Stimulated activated CD8-positive, alpha-beta memory T cell treated with anti-CD3 and anti-CD28 coated beads, Interleukin-7, amount 100 ng/mL, for 4 hours (primary cell): ENCODE measurements at places on chromosomes 6 and 20.

GRCh38 chr6:87628424-87628823 lies 38.5 kb downstream of the ORC3 start:
- DNase-seq = no peak

DNA sequence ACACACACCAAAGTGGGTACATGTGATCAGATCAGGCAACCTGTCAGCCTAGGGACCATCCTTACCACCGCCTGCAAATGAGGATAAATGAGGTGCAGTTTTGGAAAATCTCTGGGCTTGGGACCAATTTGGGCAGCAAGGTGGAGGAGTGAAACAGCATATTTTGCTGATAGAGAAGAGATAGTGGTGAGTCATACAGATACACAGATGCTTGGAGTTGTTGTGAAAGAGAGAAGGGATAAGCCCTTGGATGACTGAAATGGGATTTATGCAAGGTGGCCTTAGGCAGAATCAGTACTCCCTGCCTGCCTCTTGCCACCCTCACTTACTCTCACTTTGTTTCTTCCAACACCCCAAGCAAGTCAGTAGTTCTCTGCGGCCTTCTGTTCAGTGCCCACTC lies 34.7 kb downstream of the BMP2 start:
- no peak for DNase-seq

DNA sequence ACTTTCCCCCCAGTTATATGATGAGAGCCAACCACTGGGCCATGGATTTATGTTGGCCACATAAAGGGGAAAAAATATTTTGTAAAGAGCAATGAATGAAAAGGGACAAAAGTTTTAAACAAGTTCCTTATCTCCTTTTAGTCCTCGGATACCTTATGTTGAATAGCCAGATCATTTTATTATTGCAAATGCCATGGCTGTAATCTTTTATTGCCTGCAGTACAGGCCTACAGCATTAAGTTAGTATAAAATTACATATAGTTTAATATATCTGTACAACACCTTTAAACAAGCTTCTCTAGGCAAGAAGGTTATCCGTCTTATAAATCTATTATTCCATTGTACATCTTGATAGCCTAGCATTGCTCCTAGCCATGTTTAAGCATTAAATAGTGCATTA lies 93.9 kb upstream of the SLC35B3 start:
- no peak for DNase-seq

GRCh38 chr6:5854899-5855298 lies 151.8 kb downstream of the NRN1 start:
- no peak for DNase-seq

DNA sequence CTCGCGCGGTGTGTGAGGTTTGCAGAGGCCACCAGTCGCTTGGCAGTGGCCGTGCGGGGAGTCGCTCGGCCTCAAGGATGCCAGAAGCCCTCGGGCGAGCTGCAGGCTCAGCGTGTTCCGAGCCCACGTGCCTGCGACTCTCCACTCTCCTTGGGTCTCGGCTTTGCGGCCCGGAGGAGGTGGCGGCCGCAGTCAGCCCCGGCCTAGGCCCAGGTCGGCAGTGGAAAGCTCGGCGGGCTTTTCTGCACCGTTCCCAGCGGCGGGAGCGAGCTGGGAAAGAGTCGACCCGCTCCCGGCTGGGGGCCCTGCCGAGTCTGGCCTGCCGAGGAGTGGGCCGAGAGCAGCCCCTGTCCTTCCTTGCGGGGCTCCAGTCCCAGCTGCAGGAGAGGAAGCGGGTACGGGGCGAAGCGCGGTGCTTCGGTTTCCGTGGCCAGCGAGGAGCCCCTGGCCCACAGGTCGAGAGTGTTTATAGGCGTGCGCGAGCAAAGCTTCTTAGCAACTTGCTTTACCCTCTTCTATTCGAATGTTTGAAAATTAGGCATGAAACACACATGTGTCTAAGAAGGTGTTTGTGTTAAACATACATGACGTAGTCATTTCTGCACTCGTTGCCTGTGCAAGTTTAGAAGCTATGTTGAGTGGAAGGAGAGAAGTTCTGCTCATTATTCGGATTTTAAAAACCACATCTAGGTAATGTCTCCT lies 5.6 kb downstream of the FOXC1 start:
- no peak for DNase-seq

DNA sequence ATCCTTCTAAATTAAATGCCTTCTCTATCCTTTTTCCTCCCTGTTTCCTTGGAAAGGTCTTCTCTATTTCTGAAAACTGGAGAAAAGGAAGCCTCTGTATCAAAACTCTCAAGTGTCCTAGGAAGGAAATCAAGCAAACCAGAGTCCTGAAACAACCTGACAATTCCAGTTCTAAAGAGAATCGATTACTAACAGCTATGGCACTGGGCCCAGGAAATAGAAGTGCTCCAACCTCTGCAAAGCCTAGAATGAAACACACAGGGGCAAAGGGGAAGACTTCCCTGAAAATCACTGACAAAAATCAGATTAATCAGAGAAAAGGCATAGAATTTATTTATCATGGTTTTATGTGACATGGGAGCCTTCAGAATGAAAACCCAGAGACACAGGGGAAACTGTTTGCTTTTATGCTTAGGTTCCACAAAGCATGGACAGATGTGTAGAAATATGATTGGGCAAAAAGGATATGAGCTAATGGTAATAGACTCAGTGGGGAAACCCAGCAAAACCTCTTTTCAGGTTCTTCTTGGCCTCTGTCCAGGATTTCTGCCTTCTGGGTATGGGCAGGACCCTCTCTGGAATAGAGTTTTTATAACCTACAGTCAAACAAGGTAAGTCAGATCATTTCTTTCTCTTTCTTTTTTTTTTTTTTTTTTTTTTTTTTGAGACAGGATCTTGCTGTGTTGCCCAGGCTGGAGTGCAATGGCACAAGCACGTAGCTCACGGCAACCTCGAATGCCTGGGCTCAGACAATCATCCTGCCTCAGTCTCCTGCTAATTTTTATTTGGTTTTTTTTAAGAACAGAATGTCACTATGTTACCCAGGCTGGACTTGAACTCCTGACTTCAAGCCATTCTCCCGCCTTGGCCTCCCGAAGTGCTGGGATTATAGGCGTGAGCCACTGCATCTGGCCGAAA lies 91.7 kb downstream of the CD24 start:
- DNase-seq = no peak

- no peak for DNase-seq
These were observed 763 bp downstream of the KLC4 start for GRCh38 chr6:43060034-43060754.

GRCh38 chr6:129136751-129137150 lies 253.8 kb downstream of the LAMA2 start:
- DNase-seq = no peak

- no peak for DNase-seq
These were observed at the start of gene UNC93A for GRCh38 chr6:167290786-167291622. UNC93A (plus strand) TSS chr6:167291315; CDS start chr6:167291490, 175 bp downstream.

- DNase-seq = no peak
These were observed 43.4 kb downstream of the BCAS4 start for GRCh38 chr20:50838322-50838625.

DNA sequence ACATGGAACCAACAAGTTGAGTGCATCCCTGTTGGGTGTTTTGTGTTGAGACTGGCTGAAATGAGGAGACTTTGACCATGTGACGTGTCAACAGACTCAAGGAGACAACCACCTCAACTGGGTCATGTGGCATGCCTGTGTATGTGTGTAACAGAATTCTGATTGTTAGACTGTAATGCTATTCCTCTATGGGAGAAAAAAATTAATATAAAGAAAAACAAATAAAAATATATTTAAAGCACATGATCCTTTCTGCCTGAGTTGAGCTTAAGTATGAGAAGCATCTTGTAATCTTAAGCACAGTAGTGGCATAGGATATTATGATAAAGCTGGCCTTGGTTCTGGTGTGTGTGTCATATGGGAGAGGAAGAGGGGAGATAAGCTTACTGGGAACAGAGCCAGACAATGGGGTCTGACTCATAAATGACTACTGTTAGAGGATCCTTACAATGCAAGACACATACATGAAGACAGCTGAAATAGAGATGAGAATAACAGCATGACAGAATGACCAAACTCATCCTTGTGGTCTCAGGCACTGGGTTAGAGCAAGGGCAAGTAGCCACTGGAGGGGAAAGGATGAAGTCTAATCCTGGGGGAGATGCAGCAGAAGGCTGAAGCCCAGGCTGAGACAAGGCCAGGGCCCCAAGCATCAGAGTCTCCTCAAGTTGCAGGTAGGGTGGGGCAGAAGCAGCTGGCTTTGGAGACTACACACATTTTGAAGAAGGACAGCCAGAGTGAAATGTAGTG lies 9.2 kb downstream of the TP53INP2 start:
- no peak for DNase-seq
